Activated CD4-positive, alpha-beta memory T cell treated with anti-CD3 and anti-CD28 coated beads, Interleukin-2, amount 10 ng/mL, durations not matched to agents 7 days and 5 days (primary cell): ENCODE measurements at places on chromosomes 13 and 19.

DNA sequence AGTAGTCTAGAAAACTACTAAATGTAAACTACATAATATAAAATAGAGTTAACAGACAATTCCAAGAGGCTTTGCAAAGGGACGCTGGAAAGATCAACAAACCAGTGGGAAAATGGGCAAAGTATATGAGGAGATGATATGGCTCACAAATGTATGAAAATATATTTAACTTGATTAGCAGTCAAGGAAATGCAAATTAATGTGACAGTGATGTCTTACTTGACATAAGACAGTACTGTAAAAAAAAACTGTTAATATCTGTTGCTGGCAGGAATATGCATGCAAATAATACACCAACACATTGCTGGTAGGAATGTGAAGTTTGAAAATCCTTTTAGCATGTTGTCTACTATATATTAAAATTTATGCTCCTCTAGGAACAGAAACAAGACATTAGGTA is 136.1 kb downstream of the ATP8A2 start:
- DNase-seq: no peak

GRCh38 chr19:40155749-40156265 is 35.4 kb upstream of the MAP3K10 start:
- DNase-seq: no peak

- no peak for DNase-seq
Measured at GRCh38 chr13:34207334-34207733, 389.4 kb downstream of the RFC3 start.

GRCh38 chr19:37403403-37403802 is 32.5 kb downstream of the ZNF527 start:
- no peak for DNase-seq

DNA sequence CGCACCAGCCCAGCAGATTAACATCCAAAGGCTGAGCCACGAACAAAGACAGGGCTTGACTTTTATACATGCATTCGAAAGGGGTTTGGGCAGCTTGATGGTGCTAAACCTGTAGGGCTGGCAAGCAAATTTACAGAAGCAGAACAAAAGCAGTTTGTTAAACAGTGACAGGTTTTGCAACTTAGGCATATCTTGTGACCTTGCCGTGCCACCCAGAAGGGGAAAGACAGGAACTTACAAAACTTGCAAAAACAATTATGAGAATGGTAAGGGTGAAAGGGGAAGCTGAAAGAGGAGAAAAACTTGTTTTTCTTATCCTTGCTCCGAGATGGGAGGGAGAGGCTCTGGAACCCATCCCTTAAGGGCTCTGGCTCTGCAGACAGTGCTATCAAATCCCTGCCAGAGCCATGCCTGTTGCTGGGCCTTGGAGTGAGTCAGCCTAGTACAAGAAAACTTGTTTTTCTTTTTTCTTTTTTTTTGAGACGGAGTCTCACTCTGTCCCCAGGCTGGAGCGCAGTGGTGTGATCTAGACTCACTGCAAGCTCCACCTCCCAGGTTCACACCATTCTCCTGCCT is 1325.2 kb upstream of the PRR20A start:
- DNase-seq: no peak

DNA sequence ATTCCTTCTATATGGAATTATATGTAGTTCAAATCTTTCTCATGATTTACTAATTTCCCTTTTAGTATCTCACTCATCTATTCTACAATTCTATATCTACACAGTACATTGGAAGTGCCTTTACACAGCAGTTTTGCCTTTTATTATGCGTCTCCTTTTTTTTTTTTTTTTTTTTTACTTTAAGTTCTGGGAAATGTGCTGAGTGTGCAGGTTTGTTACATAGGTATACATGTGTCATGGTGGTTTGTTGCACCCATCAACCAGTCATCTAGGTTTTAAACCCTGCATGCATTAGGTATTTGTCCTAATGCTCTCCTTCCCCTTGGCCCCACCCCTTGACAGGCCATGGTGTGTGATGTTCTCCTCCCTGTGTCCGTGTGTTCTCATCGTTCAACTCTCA is 1150.1 kb upstream of the PRR20A start:
- DNase-seq: no peak

- DNase-seq: no peak
Measured at GRCh38 chr19:392375-392970, 16.5 kb downstream of the C2CD4C start.

- no peak for DNase-seq
Measured at GRCh38 chr13:52686376-52686775, 33.7 kb downstream of the SUGT1 start.

DNA sequence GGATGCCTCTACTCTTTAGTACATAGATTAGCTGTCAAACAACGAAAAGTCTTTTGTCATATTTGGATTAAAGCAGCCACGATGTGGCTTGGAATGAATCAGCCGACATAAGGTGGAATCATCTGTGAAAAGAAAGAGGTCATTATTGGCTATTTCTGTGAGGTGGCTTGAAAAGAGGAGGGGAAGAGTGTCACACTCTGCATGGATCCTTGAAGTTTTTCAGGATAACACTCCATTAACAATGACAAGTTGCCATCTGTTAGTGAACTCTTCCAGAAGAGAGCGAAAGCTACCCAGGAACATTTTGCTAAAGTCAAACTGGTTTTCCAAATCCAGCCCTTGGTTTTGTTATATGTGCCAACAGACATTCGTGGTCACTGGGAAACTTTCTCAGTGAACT is 1604.8 kb downstream of the OLFM4 start:
- DNase-seq: no peak

- DNase-seq: no peak
Measured at GRCh38 chr13:46542833-46543232, 10.1 kb upstream of the LRCH1 start.

DNA sequence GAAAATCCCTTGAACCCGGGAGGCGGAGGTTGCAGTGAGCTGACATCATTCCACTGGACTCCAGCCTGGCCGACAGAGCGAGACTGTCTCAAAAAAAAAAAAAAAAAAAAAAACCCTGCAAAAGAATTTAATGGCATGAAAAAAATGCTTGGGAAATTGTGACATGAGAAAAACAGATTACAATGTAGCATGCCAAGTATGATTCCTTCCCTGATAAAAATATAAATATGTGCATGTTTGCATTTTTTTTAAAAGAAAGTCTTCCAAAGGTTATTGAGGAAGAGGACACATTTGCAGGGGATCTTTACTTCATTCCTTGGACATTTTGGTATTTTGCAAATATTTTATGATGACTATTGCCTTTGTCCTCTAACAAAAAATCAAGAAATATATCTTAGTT is 14.5 kb upstream of the ZBTB32 start:
- no peak for DNase-seq

- no peak for DNase-seq
Measured at GRCh38 chr19:2181633-2181997, 17.9 kb downstream of the DOT1L start.

DNA sequence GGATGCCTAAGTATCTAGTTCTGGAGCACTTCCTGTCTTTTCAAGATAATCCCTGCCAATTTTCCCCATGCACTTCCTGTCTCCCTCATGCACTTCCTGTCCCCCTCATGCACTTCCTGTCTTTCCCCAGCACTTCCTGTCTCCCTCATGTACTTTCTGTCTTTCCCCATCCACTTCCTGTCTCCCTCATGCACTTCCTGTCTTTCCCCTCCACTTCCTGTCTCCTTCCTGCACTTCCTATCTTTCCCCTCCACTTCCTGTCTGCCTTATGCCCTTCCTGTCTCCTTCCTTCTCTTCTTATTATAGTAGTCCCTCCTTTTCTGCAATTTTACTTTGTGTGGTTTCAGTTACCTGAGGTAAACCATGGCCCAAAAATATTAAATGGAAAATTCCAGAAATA is 3.0 kb upstream of the TNNT1 start:
- DNase-seq: no peak

DNA sequence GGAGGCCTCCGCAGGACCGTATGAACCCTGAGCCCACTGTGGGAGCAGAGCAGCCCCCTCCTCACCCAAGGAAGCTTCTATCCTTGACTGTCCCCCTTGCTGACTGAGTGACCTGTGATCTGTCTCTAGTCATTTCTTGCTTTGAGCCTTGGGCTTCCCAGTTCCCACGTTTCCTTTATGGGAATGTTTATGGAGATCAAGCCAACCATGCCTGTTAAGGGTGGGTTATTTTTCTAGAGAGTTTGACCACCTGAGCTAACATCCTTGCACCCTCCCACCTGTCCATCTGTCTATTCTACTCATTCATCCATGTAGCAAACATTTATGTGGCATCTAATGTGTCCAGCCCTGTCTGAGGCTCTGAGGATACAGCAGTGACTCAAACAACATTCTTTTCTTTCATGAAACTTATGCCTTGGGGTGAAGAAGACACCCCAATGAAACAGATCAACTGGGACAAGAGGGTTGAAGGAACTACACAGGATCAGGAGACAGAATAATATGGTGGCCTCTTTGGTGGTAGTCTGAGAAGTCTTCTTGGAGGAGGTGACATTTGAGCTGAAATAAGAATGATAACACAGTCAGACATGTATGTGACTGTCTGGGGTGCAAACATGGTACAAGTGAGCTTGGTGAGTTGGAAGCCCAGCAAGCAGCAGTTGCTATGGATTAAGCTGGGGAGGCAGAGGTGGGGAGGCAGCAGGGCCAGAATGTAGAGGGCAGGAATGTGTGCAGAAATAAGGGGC is 30.5 kb downstream of the CERS4 start:
- DNase-seq: no peak

DNA sequence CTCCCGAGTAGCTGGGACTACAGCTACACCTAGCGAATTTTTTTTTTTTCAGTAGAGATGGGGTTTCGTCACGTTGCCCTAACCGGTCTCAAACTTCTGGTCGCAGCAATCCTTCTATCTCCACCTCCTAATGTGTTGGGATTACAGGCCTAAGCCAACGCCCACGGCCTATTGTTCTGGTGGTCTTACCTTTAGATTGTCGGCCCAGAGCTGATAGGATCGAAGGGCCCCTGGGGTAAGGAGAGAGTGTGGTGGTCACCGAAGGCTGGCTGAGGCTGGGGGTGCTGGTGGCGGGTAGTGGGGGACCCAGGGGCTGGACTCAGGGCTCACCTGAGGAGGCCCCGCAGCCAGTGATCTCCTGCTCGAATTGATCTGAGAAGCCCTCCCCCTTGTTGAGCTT is 7.0 kb downstream of the CRB3 start:
- DNase-seq: no peak

DNA sequence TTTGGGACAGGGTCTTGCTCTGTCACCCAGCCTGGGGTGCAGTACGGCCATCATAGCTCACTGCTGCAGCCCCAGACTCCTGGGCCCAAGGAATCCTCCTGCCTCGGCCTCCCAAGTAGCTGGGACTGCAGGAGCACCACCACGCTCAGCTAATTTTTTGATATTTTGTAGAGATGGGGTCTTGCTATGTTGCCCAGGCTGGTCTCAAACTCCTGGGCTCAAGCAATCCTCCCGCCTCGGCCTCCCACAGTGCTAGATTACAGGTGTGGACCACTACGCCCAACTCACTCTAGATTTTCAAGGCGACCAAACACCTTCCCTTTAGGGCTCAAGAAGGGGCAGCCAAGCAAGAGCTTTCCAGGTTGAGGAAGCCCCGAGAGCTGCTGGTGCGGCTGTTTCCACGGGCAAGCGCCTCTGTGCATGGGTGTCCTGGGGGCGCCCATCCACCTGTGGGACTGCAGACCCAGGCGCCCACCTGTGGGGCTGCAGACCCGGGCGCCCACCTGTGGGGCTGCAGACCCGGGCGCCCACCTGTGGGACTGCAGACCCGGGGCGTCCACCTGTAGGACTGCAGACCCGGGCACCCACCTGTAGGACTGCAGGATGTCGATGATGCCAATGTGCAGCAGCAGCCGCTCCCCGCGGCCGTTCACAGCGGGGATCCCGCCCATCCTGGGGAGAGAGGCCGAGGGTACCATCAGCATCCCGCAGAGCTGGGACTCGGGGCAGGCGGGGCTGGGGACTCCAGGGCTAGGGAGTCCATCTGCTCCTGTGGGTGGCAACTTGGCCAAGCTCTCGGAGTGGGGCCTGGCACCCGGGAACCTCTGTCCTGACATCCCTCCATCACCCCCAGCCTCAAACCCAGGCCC is 21.7 kb upstream of the CACTIN start:
- no peak for DNase-seq

GRCh38 chr19:49324801-49325576 is at the start of gene SLC6A16:
SLC6A16 (minus strand) TSS chr19:49325191; CDS start chr19:49311347, 13,844 bp downstream.
- DNase-seq: no peak

- no peak for DNase-seq
Measured at GRCh38 chr13:46297361-46297811, 85.7 kb downstream of the LRRC63 start.

GRCh38 chr13:30376426-30377311 is 45.6 kb upstream of the UBE2L5 start:
- peak; percentile 86 for DNase-seq

DNA sequence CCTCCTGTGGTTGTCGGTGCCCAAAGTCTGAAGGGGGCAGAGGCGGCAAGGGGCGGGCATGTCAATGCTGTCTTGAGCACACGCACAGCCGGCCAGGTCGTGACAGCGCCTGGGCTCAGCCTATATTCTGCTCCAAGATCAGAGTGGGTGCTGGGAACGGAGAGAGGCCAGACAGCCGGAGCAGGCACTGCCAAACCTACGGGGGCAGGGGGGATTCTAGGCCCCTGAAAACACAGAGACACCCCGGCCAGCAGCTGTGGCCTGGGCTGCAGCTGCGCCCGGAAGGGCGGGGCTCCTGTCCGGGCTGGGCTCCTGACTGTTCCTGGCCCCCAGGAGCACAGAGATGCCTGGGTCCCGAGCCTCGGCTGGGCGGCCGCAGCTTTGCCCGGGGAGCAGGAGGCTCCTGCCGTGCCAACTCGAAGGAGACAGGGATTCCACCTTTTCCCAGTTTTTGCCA is 2662.9 kb upstream of the PCDH20 start:
- DNase-seq: no peak

- DNase-seq: no peak
Measured at GRCh38 chr13:82076496-82076895, 1735.6 kb upstream of the SPRY2 start.

- DNase-seq: peak; percentile 77
Measured at GRCh38 chr19:1690699-1691307, 38.4 kb upstream of the TCF3 start.

DNA sequence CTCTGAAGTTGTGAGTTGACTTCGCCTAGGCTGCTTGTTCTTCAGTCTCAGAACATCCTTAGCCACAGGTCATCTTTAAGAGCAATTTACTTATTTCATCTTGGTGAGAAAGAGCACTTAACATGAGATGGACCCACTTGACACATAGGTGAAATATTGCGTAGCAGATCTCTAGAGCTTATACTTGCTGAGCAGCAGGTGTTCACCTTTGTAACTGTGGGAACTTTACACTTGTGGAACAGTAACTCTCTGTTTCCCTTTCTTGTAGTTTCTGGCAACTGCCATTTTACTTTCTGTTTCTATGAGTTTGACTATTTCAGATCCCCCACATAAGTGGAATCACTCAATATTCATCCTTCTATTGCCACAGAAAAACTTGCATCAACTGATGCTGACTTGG is 95.7 kb downstream of the SLC10A2 start:
- DNase-seq: no peak

DNA sequence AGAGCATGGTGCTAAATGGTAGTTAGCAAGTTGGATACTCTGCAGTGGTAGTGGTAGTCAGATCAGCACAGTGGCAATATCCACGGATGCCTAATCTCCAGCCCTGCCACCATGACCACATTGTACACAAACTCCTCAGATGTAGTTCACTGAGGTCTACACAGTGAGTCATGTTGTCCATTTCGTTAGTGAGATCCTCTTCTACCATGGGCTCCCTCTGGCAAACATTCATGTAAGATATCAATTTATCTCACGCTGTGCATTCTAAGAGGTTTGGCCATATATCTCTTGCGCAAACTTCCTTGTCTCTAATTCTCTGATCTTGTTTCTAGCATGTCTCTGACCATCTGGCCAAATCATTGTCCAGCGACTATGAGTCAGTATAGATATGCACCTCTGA is 58.2 kb downstream of the POLR1D start:
- DNase-seq: no peak

GRCh38 chr19:15466851-15467733 is 2.7 kb upstream of the RASAL3 start:
- peak; percentile 83 for DNase-seq
